NCI-H2081 (cell line): ENCODE measurements at places on chromosomes 5 and 9.

- no peak for DNase-seq
These were observed 14.7 kb upstream of the CDKN2AIPNL start for GRCh38 chr5:134426361-134426760.

GRCh38 chr5:179406031-179406961, 61.0 kb upstream of the ADAMTS2 start:
- DNase-seq = no peak

- no peak for DNase-seq
These were observed 10.9 kb downstream of the HK3 start for GRCh38 chr5:176888016-176888864.

GRCh38 chr9:127844821-127845359, 9.6 kb downstream of the ENG start:
- DNase-seq = no peak

DNA sequence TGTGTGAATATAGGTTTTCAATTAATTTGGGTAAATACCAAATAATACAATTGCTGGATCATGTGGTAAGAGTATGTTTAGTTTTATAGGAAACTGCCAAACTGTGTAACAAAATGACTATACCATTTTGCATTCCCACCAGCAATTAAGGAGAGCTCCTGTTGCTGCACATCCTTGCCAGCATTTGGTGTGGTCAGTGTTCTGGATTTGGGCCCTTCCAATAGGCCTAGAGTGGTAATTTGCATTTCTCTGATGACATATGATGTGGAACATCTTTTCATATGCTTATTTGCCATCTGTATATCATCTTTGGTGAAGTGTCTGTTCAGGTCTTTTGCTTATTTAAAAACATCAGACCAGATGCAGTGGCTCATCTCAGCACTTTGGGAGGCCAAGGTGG, 11.6 kb upstream of the RFK start:
- DNase-seq = no peak

- DNase-seq = no peak
These were observed 7.7 kb upstream of the TRAF1 start for GRCh38 chr9:120934281-120934680.

GRCh38 chr9:106731910-106732309, 131.1 kb upstream of the ZNF462 start:
- peak; percentile 89 for DNase-seq

DNA sequence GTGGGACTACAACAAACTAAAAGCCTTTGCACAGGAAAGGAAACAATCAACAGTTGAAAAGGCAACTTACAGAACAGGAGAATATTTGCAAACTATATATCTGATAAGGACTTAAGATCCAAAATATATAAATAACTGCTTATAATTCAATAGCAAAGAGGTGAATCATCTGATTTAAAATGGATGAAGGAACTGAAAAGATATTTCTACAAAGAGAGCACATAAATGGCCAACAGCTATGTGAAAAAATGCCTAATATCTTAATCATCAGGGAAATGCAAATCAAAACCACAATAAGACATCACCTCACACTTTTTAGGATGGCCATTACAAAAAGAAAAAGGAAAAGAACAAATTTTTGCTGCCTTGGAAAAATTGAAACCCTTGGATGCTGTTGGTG, 100.4 kb downstream of the LURAP1L start:
- no peak for DNase-seq

DNA sequence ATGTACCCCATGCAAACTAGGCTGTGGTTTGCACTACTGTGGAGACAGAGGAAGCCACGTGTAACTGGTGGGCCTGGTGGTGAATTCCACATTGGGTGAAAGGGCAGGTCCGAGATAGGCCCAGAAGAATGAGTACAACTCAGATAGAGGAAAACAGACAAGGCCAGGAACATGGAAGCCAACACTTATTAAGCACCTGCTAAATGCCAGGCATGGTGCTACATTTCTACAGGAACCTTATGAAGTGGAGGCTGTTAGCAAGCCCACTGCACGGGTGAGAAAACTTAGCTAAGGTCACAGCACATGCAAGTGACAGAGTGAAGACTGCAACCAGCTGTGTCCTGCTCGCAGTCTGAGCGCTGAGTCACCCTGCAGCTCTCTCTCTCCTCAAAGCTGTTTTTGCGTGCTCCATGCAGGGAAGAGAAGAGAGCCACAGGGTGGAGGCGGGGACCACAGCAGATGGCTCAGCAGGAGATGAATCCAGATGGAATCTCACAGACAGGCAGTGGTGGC, 65.5 kb upstream of the SPTLC1 start:
- DNase-seq = no peak

GRCh38 chr5:90221951-90222350, 187.6 kb downstream of the CETN3 start:
- DNase-seq = no peak
